Islet precursor cell (in vitro differentiated cells): ENCODE measurements at places on chromosomes 1 and 21.

- no peak for DNase-seq
Measured at GRCh38 chr1:111565968-111566367, 53.6 kb upstream of the RAP1A start.

- DNase-seq: no peak
Measured at GRCh38 chr1:234395297-234395696, 22.0 kb downstream of the COA6 start.

DNA sequence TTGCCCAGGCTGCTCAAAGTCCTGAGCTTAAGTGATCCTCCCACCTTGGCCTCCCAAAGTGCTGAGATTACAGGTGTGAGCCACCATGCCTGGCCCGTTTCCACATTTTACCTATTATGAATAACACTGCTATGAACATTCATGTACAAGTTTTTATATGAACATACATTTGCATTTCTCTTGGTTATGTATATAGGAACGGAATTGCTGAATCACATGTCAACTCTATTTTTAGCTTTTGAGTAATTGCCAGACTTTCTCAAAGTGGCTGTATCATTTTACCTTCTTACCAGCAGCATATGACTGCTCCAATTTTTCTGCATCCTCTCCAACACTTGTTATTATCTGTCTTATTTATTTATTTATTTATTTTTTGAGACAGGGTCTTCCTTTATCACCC lies 2.7 kb downstream of the SPATA21 start:
- no peak for DNase-seq

DNA sequence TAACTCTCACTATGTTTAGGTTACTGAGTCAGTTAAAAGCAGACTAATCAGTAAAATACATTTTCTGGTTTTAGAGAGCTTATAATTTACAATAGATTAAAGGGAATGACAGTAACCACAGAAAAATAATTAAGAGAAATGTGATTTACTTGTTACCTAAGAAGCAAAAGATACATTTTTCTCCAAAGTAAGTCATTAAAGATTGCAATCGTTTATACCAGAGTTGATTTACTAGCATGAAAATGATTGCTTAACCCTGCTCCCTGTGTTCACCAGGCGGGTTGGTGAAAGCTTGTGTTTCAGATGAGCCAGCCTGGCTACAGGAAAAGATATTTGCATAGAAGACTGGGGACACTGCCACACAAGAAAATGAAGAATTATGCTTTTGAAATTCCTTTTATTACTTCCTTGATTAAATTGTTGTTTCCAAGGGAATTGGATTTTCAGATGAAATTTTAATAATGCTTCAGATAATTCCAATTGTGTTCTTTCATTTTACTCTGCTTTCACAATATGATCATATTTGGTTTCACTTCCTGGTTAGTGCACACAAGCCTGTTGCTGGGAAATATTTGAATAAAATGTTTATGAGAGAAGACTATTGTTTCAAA lies 27.9 kb downstream of the LRRC8B start:
- no peak for DNase-seq

GRCh38 chr21:32991361-32991760 lies 34.4 kb upstream of the OLIG2 start:
- DNase-seq: no peak

DNA sequence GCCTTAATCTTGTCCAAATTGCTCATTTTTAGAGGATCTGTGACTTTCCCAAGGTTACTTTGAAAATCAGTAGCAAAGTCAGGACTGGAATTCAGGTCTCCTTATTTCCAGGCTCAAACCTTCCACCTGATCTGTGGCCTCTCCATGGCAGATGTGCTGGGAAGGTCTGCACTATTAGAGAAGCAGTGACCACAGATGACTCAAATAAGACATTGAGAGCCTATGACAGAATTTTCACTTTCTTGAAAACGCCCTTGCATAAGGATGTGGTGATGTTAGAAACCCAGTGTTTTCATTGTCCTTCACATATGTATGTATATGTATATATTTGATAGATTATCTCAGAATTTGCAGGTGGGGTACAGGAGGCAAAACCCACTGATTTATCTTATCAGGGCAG lies 45.3 kb downstream of the TTC39A start:
- DNase-seq: no peak

GRCh38 chr1:246772686-246773085 lies 48.5 kb downstream of the SCCPDH start:
- no peak for DNase-seq
